ENCODE measurements at places on chromosomes 2 and 18. TPM values are rescaled to one million over a fixed set of nuclear protein-coding genes. Genes with fewer than 3 reads are reported as not detected.

The SH3RF3 gene
- 1.9 TPM for total RNA-seq

The MRPL30 gene
- total RNA-seq = 17.5 TPM

The CDCA7 gene
- 2.3 TPM for total RNA-seq

The TLX2 gene
- total RNA-seq = 1.4 TPM

The PDE11A gene
- 0.09 TPM for total RNA-seq

The SMYD1 gene
- total RNA-seq = not detected

The PIKFYVE gene
- total RNA-seq = 27.1 TPM

The FBLN7 gene
- 0.47 TPM for total RNA-seq

The IL36A gene
- total RNA-seq = not detected

The NCKAP5 gene
- total RNA-seq = 1.1 TPM

The COL5A2 gene
- total RNA-seq = 203 TPM

The ABCG8 gene
- total RNA-seq = not detected

The GCC2 gene
- total RNA-seq = 14.1 TPM

The CYS1 gene
- 5.0 TPM for total RNA-seq

The MARCO gene
- not detected for total RNA-seq

The C2orf68 gene
- total RNA-seq = 11.2 TPM

Measured in bronchial smooth muscle cell (primary cell).